ENCODE measurements at places on chromosomes 4 and X. TPM values are rescaled to one million over a fixed set of nuclear protein-coding genes. Genes with fewer than 3 reads are reported as not detected.

Gene THAP6
- total RNA-seq, result 6.3 TPM

- no peak for DNase-seq
Observed at GRCh38 chr4:48134081-48134480, at the start of gene TXK. Gene TXK (minus strand): TSS chr4:48134250. CDS start chr4:48134170, 80 bp downstream.

DNA sequence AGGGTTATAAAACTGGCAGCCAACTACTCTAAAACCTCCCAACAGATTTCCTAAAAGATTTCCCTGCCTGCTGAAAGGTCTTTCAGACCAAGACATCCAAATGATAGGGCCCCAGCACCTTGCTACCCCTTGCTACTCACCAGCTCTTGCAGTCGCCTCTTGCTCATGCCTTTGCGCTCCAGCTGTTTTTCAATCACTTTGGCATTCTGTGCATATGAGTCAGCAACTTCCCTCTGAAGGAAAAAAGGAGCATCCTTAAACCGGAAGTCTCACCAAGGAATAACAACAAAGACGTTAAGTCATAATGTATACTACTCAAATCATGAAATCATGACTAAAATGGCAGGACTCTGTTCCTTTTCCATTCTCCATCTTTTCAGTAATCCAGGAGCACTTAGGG, 24.0 kb downstream of the STEEP1 start:
- peak; percentile 90 for DNase-seq

DNA sequence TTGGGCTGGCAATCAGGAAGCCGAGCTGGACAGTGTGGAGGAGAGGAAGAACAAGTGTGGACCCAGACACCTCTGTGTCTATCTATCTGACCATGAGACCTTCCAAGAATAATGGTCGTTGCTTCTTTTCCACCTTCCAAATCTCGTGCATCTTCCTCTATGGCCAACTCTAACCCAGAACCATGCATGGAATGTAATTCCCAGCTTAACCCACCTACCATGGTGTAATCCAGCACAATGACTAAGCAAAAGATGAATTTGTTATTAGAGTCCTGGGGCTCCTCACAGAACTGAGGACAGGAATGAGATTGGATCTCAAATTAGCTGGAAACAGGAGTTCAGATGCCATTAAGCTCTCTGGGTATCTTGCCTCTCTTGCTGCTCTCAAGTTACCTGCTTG, 17.4 kb upstream of the TMEM184C start:
- DNase-seq, result peak; percentile 58

GRCh38 chr4:150072906-150073714, 5.1 kb upstream of the DCLK2 start:
- DNase-seq, result peak; percentile 59

DNA sequence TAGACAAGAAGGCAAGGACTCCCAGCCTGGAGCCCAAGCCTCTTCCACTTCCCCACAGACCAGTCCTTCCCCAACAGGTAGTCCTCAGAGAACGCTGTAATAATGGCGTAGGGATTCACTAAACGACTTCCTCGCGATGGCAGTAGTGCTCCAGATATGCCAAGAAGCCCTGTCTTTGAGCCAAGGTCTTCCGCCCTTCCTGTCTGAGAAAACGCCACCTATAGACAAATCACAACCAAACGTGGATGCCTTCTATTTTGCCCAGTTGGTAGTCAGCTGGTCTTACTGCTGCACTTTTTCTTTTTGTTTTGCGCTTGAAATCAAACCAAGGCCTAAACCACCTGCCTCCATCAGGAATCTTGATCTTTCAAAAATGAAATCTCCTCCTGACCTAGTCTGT, 203.3 kb downstream of the OR13H1 start:
- peak; percentile 16 for DNase-seq

GRCh38 chr4:3745886-3746656, 20.1 kb upstream of the ADRA2C start:
- DNase-seq, result no peak

Gene NKAP
- total RNA-seq, result 3.3 TPM

Gene HS6ST2
- not detected for total RNA-seq

DNA sequence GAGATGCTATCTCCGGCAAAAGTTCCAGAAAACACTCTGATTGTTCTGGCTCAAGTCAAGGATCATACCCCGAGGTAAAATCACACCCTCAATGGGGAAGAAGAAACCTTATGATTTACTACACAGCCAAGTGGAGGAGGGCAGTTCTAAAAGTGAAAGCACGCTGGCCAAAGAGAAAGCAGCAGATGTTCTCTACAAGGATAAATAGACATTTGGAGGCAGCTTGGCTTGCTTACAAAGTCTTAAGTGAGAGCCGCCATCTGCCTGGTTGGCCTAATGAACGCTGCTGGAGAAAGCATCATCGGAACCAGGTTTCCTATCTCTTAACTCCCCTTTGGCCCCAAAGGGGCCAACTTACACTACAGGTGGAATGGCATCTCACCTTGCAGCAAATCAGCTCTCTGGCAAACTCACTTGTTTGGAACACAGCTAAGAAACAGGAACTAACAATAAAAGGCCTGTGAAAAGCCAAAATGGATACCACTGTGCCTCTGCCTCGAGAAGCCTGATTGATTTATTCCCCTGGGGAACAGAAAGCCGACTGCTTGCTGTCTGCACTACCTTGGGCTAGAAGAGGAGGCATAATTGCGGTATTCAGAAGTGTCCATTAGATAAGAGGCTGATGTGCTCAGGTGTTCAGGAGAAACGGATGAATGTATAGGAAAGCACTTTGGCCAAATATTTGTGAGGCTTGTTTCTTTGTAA, 22.8 kb downstream of the FRAS1 start:
- DNase-seq, result no peak

DNA sequence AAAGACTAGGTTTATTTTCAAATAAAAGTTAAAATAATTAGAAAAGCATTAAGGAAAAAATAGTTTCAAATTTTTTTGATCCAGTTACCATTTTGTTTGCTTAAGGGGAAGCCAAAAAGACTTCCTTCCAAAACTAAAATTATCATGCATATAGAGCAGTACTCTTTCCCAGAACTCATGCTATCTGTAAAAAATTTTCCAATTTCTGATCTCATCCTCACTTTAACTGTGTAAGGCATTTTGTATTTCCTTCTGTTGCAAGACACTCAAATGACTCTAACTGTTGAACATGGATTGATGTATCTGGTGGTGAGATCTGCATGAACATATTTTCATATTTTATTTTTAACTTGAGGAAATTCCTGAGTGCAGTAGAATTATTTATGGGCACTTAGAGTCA, 150.1 kb downstream of the ADAM29 start:
- no peak for DNase-seq

GRCh38 chrX:148915474-148915873, 415.1 kb downstream of the AFF2 start:
- DNase-seq, result no peak

DNA sequence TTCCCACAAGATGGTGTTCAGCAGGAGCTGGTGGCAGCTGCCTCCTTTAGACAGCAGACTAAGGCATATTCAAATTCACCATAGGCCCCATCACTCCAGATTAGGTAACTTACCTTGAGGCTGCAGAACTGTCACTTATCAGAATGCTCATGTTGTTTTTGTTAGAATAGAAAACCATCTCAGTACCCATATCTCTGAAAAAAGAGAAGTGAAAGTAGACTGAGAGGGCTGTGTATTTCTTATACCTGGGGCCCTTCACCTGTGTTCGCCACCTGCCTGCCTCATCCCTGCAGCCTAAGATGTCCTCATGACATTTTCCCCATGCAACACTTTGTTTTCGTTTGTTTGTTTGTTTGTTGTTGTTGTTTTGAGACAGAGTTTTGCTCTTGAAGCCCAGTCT, 32.9 kb upstream of the SPRY1 start:
- no peak for DNase-seq

- no peak for DNase-seq
Observed at GRCh38 chr4:3667258-3667657, 98.9 kb upstream of the ADRA2C start.

Gene KCNE5
- 0.86 TPM for total RNA-seq

GRCh38 chrX:34900691-34901090, 41.9 kb upstream of the FAM47B start:
- DNase-seq, result no peak

- no peak for DNase-seq
Observed at GRCh38 chr4:186757696-186758355, 34.2 kb upstream of the FAT1 start.

GRCh38 chr4:72275381-72275780, 243.6 kb downstream of the NPFFR2 start:
- DNase-seq, result no peak

DNA sequence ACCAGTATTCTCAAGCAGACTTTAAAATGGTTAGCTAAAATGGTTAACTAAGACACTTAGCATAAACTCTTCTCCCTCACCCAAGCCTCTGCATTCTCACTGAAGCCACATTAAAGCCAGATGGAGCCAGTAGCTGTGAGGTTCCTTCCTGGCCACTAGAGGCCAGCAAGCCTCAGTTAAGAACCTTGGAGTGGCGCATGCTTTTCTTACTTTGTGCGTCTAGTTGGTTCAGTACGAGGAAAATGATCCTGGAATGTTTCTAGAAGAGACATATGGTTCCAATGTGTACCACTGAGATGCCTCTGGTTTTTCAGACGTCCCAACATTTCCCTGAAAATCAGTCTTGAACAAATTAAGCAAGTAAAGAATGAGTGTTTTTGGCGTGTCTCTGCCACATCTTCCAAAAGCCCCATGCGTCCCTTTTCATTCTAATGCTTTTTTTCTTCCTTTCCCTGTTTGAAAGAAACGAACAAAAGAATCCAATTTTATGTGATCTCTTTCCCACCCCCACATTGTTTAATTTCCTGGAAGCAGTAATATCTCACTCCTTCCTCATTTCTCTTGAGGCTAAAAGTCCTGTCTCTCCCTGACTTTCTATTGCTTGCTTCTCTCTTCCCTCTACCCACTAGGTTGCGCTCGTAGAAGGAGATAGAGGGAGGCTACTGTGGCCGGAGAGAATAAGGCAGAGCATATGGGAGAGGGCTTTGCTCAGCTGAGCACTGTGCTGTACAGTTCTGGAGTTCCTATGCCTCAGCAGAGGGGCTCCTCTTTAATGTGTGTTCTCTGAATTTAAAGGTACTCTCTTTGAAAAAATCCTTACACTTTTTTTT, 82.9 kb upstream of the TAB3 start:
- DNase-seq, result peak; percentile 47

Gene GAGE2A
- not detected for total RNA-seq

Gene SSX4B
- total RNA-seq, result not detected

Gene KIT
- 0.02 TPM for total RNA-seq

DNA sequence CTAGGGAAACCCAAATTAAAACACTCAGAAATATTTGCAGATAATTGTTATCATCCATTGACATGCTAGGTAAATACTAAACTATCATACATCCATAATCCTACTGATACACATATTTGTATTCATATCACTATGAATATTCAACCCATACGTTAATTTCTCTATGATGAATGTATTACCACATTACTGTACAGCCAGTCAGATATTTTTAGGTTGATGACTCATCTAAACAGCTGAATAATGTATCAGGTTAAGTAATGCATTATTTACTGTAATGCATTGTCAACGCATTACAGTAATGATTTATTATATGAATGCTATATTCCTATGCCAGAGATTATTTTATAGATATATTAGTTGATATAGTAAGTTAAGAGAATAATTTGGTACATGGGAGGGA, 37.1 kb downstream of the VEGFC start:
- DNase-seq, result no peak

- DNase-seq, result no peak
Observed at GRCh38 chrX:7242613-7243012, 94.7 kb upstream of the PUDP start.

Gene CDS1
- total RNA-seq, result 4.7 TPM

DNA sequence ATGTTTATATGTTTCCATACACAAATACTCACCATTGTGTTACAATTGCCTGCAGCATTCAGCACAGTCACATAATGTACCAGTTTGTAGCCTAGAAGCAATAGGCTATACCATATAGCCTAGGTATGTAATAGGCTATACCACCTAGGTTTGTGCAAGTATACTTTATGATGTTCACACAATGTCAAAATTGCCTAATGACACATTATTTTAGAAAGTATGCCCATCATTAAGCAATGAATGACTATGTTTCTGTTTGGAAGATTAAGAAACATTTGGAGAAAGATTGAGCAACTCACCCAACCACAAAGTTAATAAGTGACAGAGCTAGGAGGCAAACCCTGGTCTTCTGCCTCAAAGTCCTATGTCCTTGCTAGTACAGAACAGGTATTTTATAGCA, 96.8 kb upstream of the GRIA3 start:
- DNase-seq, result no peak

DNA sequence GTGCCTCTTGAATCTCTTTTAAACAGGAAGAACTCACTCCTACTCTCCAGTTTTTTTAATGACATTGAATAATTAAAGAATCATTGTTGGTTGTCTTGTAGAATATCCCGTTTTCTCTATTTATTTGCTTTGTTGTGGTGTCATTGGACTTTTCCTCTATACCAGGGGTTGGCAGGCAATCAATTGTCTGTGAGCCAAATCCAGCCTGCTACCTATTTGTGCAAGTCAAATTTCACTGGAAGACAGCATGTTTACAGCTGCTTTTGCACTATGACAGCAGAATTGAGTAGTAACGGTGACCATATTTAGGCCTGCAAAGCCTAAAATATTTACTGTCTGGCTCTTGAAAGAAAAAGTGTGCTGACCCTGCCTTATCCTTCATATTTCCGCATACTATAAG, 34.8 kb downstream of the POLA1 start:
- DNase-seq, result no peak

Gene HGFAC
- not detected for total RNA-seq

Gene RAB41
- not detected for total RNA-seq

Gene DRD5
- not detected for total RNA-seq

DNA sequence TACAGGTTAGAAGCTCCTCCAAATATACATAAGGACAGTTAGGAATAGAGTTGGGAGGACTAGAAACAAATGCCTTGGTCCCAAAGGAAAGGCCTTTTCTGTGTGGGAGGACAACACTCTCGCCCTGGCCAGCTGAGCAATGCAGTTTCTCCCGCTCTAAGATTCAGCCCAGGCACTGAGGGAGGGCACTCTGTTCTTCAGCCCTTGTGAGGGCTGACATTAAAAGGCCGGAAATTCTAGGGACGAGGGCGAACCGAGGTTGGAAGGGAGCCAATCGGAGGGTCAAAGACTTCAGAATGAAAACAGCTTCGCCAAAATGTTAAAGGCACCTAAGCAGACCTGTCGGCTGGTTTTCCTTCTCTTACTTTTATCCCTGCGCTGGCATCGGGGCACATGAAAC, 2.9 kb upstream of the PTCHD1 start:
- no peak for DNase-seq

Gene SLC7A11
- 7.8 TPM for total RNA-seq

- no peak for DNase-seq
Observed at GRCh38 chrX:99750721-99751120, 659.4 kb downstream of the PCDH19 start.

DNA sequence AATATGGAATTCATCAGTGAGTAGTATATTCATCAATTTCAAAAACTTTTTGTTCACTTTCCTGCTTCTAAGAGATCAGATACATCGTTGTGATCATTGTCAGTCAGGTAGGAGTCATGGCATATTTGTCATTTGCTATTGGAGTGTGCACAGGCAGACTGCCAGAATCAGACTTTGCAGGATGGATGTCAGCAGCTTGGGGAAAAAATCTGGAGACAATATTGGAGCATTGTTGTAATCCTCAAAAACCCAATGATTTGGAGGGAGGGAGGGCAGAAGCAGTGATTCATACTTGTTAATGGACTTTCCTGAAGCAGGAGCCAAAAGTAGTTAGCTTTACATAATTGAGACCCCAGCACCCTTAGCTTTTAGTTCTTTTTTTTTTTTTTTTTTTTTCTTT, 59.6 kb upstream of the DRP2 start:
- DNase-seq, result no peak
